ENCODE measurements at places on chromosomes 12 and 14.

DNA sequence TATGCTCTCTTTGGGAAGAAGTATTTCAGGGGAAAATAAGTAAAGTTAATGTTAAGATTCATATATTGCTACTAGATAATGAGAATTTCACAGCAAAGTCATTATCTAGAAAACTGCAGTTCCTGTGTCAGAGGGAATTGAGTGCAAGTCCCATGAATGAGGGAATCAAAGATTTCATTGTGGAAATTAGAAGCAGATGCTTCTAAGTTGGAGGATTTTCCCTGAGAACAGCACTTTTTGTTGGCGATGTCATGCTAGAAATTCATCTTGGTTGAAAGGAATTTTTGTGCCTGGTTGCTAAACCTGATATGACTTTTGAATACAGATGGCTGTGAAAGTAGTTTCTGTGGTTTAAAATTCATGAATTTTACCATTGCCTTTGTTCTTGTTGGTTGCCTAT is 25.6 kb downstream of the FRMD6 start:
- DNase-seq: peak; percentile 72

DNA sequence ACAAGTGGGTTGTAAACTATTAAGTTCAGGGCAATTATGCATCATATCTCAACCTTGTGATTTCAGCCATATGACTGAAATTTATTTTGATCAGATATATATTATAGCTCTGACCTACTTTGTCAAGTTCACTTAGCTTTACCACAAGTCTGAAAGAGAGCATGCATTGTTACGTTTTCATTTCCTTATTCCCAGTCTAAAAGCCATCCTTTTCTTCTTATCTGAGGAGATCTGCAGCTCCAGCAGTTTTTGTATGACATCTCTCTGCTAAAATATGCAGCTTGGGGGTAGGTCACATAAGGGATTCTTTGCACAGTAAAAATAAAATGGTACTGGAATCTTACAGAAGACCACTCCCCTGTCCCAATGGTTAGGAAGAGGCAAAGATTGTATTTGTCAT is 1682.8 kb upstream of the FLRT2 start:
- no peak for DNase-seq

DNA sequence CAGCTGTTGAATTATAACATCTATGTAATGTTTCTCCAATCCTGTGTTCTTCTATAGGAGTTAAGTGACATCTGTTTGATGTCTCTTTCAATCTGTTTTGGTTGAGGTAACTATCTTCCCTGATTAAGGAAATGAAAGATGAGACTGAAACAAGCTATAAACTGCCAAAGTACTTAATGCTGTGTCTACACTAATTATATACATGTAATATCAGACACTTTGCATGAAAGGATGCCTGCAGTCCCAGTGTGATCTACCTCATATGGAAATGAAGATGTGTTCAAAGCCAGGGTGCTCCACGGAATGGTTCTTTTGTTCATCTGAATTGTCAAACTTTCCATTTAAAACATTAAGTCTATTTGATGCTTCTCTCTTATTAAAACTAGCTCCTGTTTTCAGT is 958.3 kb downstream of the GALC start:
- no peak for DNase-seq

DNA sequence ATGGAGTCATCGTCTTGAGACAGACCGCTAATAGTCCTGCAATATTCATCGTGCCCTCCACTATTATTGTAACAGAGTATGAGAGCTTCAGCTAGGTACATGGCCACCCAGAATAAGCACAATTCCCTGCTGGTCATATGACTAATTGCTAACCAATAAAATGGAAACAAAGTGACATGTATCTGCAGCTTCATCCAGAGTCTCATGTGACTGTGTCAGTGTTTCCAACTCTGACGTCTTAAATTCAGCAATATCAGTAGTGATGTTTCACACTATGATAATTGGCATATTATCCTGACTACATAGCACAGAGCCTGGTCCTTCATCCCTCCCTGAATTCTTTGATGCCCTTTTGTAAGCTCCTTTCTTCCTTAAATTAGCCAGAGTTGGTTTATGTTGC is 167.4 kb downstream of the RPS29 start:
- no peak for DNase-seq

DNA sequence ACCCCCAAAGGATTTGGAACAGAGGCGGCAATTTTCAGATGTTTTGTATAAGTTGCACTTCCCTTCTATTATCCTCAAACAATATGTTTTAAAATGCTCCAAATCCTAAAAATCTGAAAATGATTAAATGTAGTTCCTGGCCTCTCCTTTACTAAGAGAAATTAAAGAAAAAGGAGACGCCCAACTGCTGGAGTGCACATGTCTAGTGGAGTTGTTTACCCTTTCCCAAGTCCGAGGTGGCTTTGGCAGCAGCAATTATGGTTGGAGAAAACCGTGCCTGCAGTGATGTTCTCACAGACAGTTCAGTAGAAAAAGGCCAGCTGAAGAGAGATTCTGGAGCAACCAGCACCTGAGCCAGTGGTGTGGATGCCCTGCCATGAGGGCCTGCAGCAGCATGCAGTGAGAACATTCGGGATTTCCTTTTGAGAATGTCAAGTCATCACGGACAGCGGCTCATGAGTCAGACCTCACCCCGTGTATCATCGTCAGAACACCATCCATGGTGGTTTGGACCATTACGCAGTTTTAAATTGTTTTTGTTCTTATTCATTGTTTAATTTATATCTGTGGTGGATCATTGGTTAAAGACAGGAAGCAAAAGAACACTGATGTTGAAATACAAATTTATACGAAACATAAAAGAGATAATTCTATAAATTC is 179.0 kb upstream of the KRR1 start:
- DNase-seq: peak; percentile 97

DNA sequence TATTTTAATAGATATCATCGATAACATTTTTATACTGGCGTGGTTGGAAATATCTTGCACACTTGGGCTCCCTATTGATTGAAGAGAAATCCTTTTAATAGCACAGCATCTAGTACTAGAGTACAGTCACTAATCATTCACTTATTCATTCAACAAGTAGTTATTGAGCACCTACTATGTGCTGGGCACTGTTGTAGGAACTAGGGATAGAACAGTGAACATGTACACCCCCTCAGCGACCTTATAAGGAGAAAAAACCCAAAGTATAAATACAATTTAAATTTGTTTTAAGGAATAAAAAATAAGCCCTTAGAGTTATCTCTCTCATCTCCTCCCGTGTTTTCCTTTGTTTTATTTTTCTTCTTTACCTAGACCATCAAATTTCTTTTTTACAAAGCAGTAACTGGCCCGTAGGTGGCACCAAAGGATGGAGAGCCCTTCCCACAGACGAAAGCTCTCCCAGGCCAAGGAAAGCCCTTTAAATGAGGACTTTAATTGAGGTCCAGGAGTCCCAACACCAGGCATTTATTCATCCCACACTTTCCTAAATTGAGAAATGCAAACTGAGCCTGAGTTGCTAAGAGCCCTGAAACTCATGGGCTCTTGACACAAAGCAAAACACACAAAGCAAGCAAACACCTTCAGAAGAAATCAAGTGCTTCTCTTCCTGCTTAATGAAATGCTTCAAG is 29.0 kb downstream of the PEBP1 start:
- DNase-seq: peak; percentile 39

DNA sequence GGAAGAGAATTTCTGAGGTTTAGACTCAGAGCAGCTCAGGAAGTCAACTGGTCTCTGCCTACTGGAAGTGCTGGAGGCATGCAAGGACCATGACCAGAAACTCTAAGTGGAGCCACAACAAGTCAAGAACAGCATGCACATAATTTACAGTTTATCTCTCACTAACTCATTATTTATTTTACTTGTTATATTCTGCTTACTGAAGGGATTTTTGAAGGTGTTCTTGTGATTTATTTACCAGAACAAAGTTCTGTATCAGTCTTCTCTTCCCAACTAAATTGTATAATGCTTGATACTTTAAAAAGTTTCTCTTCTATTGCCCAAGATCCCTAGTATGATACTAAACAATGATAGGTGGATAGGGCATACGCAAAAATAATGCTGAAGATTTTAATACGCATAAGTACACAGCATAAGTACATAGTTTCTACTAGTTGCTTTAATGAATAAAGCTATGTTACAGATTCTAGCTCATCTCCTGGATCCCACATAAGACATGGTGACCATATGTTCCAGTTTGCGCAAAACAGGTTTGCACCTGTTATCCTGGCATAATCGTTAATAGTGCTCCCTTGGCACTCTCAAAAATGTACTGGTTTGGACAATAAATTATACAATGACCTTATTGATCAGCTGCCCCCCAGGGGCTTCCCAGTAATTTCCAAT is 11.6 kb upstream of the SPTB start:
- DNase-seq: no peak

DNA sequence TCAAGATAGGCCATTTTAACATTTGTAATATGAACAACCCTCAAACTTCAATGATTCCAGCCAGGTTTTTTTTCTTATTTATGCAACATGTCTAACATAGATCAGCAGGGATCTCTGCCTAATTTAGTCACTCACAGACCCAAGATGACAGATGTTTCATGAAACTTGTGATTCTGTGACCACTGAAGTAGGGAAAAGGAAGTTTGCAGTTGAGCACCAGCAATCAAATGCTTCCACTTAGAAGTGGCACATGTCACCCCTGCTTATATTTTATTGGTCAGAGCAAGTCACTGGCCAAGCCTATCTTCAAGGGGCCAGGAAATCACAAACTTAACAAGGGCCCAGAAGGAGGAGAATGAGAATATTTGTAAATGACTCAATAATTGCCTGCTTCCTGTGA is 150.6 kb downstream of the BCAT1 start:
- no peak for DNase-seq

DNA sequence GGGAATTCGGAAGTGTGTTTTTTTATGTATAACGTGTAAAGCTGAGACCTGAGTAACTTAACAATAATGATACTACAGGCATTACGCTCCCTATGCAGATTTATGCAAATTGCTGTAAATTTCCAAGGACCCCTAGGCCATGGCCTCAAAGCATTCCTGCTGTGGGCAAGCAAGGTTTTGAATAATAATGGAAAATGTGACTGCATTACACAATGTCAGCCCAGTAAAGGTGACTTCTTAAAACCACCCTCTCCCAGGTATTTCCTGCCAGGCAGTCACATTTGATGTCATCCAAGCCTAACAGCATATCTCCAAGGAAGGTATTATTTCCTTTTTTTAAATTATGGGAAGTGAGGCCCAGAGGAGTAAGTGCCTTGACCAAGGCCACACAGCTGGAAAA is 621.0 kb downstream of the BCL11B start:
- no peak for DNase-seq

DNA sequence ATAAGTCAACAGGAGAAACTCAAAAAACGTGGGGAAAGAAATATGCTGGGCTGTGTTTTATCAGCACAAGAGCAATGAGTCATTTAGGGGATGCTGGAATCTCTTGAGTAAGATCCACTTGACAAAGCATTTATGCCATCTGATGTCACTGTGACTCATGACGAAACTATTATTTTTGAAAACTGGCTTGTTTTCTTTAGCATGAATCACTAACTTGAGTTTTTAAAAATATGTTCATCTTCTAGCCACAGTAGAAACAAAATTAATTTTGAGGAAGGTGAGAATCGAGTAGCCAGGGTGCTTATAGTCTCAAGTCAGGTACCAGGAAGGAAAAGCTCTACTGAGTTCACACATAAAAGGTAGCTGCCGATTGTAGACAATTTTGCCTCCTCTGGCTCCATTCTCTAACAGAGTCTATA is 456.2 kb upstream of the MGAT4C start:
- DNase-seq: peak; percentile 98

GRCh38 chr12:111691262-111691661 is 5.4 kb downstream of the ACAD10 start:
- DNase-seq: no peak

GRCh38 chr12:62604871-62605270 is 138.2 kb downstream of the MON2 start:
- peak; percentile 57 for DNase-seq

- peak; percentile 69 for DNase-seq
Measured at GRCh38 chr12:12195516-12195915, 71.3 kb downstream of the LRP6 start.

DNA sequence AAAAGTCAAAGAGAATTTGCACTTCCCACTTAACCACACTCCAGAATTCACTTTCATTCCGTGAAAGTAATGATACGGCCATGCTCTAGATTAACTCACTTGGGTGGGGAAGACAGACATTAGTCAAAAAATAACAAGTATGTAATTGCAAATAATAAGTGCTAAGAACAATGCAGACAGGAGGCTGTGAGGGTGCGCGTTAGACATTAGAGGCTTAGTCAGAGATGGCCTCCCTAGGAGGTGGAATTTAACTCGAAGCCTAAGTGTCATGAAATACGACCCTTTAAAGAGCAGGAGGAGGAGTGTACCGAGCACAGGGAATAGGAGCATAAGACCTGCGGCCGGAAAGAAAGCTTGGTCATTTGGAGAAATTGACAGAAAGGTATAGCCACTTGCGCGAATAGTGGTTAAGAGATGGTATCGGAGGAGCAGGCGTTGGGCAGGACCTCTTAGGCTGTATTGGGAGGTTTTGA is 628 bp downstream of the SNRPF start:
- DNase-seq: peak; percentile 47

- DNase-seq: no peak
Measured at GRCh38 chr14:72443256-72443655, 450.6 kb downstream of the DPF3 start.

- peak; percentile 71 for DNase-seq
Measured at GRCh38 chr12:60335745-60336144, 739.9 kb downstream of the SLC16A7 start.

DNA sequence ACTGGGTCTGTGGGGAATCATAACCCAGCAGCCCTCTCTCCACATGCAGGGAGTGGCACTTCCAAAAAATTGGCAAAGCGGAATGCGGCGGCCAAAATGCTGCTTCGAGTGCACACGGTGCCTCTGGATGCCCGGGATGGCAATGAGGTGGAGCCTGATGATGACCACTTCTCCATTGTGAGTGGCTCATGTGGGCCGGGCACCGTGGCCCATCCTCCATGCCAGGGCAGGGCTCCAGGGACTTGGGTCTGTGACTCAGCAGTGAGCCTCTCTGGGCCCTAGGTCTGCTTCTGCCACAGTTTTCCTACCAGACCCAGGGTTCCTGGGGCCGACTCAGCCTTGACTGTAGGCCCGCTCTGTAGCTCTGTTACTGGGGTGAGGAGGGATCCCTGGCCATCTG is 2.2 kb downstream of the NPFF start:
- peak; percentile 60 for DNase-seq

DNA sequence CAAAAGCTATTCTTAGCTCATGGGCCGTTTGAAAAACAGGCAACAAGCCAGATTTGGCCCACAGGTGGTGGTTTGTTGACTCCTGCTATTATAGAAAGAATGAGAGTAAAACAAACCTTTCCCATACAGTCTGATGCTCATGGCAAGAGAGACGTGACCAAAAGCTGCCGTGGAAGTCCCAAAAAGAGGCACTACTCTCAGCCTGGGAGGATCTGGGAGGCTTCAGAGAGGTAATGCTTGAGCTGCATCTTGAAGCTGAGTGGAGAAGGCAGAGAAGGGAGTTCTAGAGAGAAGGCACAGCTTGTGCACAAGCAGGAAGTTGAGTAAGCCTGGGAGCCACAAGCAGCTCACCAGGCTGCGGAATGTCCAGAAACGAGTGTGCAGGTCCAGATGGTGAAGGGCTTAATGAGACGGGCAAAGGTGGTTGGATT is 9.6 kb downstream of the PLXNC1 start:
- DNase-seq: no peak

- DNase-seq: peak; percentile 32
Measured at GRCh38 chr14:60807971-60808370, 73.4 kb downstream of the MNAT1 start.
